Prostate gland (tissue), 2 donors: ENCODE measurements at places on chromosomes 12 and 14. TPM values are rescaled to one million over a fixed set of nuclear protein-coding genes. Genes with fewer than 3 reads are reported as not detected.

GRCh38 chr14:87349921-87350320, 643.1 kb downstream of the GALC start:
- no peak overlapping the region for H3K4me3 ChIP-seq
- no peaks in the 10 kb centered on the region for H3K4me1 ChIP-seq
- H3K27me3 ChIP-seq, result no peaks in the 10 kb centered on the region
- no peak overlapping the region for H3K27ac ChIP-seq
- DNase-seq, result no peak

GRCh38 chr12:57496822-57497221, 9.0 kb downstream of the MARS1 start:
- no peak overlapping the region for H3K4me3 ChIP-seq
- H3K27ac ChIP-seq, result no peak overlapping the region
- DNase-seq, result no peak
- no peaks in the 10 kb centered on the region for H3K27me3 ChIP-seq

- no peaks in the 10 kb centered on the region for H3K36me3 ChIP-seq
- peaks cover 52% of the 10 kb centered on the region for H3K27me3 ChIP-seq
- no peak overlapping the region for H3K4me3 ChIP-seq
- no peak for DNase-seq
These were observed 8.1 kb upstream of the LHX5 start for GRCh38 chr12:113479590-113480335.

GRCh38 chr12:50734409-50735263, 29.3 kb upstream of the ATF1 start:
- H3K27ac ChIP-seq, result no peak overlapping the region
- H3K27me3 ChIP-seq, result no peaks in the 10 kb centered on the region
- H3K4me3 ChIP-seq, result no peak overlapping the region

DNA sequence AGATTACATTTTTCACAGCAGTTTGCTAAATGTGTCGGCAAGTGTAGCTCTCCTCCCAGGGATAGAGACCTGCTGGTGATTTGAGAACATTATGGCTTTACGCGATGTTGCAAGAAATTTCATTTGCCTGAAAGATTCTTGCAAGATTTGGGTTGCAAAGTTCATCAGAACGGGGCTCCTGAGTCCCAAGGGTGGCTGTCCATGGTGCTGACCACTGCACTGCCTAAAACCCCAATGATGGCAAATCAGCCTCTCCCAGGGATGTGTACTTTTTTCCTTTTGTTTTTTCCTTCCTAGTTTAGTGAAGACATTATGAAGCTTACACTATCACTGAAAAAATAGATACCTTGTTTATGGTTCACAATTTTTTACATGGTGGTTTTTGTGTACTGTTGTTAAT, 85.4 kb downstream of the WSCD2 start:
- H3K27ac ChIP-seq, result no peak overlapping the region
- H3K36me3 ChIP-seq, result no peaks in the 10 kb centered on the region
- H3K4me3 ChIP-seq, result no peak overlapping the region
- no peaks in the 10 kb centered on the region for H3K4me1 ChIP-seq
- no peak for DNase-seq

DNA sequence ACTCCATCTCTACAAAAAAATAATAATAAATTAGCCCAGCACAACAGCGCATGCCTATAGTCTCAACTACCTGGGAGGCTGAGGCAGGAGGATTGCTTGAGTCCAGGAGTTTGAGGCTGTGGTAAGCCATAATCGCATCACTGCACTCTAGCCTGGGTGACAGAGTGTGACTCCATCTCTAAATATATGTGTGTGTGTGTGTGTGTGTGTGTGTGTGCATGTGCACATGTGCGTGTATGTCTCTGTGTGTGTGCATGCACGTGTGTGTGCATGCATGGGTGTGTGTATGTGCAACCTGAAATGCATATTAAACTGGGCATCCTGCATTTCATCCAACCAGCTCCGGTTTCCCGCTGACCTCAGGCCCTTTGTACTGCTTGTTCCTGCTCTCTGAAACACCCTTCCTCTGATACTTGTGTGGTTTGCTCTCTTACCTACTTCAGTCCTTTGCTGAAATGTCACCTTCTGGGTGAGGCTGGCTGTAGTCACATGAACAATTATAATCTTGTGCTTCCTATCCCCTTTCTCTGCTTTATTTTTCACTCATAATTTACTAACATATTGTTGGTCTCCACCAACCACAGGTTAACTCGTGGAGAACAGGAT, 46.9 kb downstream of the PHLDA1 start:
- H3K4me1 ChIP-seq, result no peaks in the 10 kb centered on the region
- no peak for DNase-seq
- no peaks in the 10 kb centered on the region for H3K36me3 ChIP-seq
- H3K4me3 ChIP-seq, result no peak overlapping the region

GRCh38 chr14:74620497-74620921, 8.5 kb upstream of the LTBP2 start:
- no peak overlapping the region for H3K4me3 ChIP-seq
- H3K36me3 ChIP-seq, result no peaks in the 10 kb centered on the region

GRCh38 chr12:1500095-1500801, 94.1 kb downstream of the FBXL14 start:
- no peak for DNase-seq
- H3K36me3 ChIP-seq, result no peaks in the 10 kb centered on the region
- H3K27me3 ChIP-seq, result no peaks in the 10 kb centered on the region

DNA sequence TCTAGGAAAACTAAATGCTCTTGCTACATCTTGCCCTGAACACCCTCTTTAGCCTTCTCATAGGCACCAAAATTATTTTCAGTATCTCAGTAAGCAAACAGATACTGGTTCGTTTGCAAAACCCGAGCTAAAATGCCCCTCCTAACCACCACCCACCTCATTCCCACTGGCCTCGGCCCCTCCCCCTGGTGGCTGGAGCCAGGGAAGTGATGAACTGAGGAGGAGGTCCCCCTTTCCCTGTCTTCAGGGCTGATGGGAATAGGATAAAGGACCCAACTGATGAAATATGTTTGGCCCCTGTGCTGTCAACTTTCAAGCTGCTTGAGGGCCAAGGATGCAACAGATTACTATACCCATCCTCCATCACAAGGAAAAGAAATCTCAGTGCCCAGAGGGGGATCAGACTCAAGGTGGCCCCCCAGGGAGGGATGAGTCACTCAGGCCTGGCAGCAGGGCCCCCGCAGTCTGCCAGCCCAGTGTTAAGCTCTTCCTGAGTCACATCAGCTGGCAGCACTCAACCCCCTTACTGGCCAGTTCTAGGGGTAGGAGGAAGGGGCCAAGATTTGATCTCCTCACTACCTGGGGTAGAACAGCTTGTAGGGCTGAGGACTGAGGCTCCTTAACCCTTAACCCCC, 1.7 kb downstream of the ANKRD52 start:
- H3K4me1 ChIP-seq, result peaks cover 6% of the 10 kb centered on the region
- peaks cover 27% of the 10 kb centered on the region for H3K36me3 ChIP-seq
- DNase-seq, result no peak
- no peaks in the 10 kb centered on the region for H3K27me3 ChIP-seq

DNA sequence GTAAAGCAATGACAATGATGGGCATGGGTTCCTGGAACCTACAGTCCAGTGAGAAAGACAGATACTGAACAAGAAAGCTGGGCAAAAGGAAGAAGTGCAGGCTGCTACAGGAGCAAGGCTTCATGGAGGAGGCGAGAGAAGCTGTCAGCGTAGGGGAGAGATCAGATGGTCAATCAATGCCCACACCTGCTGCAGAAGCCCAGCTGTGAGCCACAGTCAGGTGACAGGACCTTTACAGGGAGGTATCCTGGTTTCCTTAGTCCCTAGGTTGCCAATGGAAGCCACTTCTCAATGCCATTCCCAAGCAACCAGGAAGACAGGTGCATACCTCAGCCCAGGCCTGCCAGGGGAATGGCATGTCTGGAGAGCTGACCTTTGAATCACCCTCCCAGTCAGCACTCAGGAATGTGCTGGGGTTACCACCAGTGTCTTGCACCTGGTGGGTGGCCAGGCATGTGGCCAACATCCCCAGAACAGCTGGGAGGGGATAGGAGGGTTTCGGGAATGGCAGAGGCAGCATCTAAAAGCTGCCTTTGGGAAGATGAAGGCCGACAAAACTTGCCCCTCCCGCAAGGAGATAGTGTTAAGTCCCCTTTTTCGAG, 170.3 kb downstream of the TTC7B start:
- H3K4me3 ChIP-seq, result no peak overlapping the region
- H3K36me3 ChIP-seq, result no peaks in the 10 kb centered on the region
- no peak for DNase-seq
- H3K27me3 ChIP-seq, result no peaks in the 10 kb centered on the region
- H3K27ac ChIP-seq, result no peak overlapping the region
- H3K4me1 ChIP-seq, result no peaks in the 10 kb centered on the region

DNA sequence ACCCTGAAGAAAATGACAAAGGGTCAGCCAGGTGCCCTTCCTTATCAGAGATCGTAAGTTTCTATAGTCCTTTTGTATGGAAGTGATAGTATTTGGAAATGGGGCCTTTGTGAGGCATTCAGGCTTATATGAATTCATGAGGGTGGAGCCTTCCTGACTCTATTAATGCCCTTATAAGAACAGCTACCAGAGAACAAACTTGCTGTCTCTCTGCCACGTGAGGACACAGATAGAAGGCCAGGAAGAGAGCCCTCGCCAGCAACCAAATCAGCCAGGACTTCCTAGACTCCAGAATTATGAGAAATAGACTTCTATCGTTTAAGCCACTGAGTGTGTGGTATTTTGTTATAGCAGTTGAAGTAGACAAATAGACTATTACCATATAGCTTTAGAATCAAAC, 36.7 kb downstream of the TRMT5 start:
- no peak overlapping the region for H3K27ac ChIP-seq
- DNase-seq, result no peak
- H3K4me1 ChIP-seq, result no peaks in the 10 kb centered on the region
- no peaks in the 10 kb centered on the region for H3K36me3 ChIP-seq
- H3K27me3 ChIP-seq, result no peaks in the 10 kb centered on the region

GRCh38 chr12:53596920-53597363, 29.2 kb downstream of the ATF7 start:
- H3K27me3 ChIP-seq, result no peaks in the 10 kb centered on the region
- DNase-seq, result no peak
- H3K4me1 ChIP-seq, result peaks cover 9% of the 10 kb centered on the region
- no peak overlapping the region for H3K4me3 ChIP-seq
- H3K36me3 ChIP-seq, result no peaks in the 10 kb centered on the region
- H3K27ac ChIP-seq, result no peak overlapping the region

DNA sequence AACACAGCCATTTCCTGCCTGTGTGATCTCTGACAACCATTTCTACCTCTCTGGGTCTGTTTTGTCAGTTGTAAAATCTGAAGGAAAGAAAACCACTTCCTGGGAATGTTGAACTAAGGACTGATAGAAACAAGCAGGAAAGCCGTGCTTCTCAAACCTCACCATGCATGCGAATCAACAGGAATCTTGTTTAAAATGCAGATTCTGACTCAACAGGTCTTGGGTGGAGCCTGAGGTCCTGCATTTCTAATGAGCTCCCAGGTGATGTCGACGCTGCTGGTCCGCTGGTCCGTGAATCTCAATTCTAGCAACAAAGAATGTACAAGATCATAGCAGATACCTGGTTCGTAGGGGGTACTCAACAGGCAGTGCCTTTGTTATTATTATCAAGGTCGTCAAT, 38.0 kb upstream of the GPATCH2L start:
- no peak for DNase-seq
- H3K4me1 ChIP-seq, result no peaks in the 10 kb centered on the region
- no peak overlapping the region for H3K4me3 ChIP-seq
- no peaks in the 10 kb centered on the region for H3K27me3 ChIP-seq
- H3K36me3 ChIP-seq, result no peaks in the 10 kb centered on the region
- H3K27ac ChIP-seq, result no peak overlapping the region

ABCD2 gene
- 0.40 TPM for total RNA-seq

KRT75 gene
- total RNA-seq, result not detected

LYSET gene
- total RNA-seq, result 7.3 TPM

PPM1H gene
- 27.0 TPM for total RNA-seq

LLPH gene
- total RNA-seq, result 11.0 TPM

C12orf60 gene
- 2.6 TPM for total RNA-seq

TAS2R20 gene
- 3.6 TPM for total RNA-seq

GLT8D2 gene
- 3.1 TPM for total RNA-seq

C12orf50 gene
- 6.7 TPM for total RNA-seq
